ENCODE measurements at places on chromosomes 6 and 20.

GRCh38 chr6:79755967-79756366, 124.8 kb downstream of the SH3BGRL2 start:
- no peak for DNase-seq

DNA sequence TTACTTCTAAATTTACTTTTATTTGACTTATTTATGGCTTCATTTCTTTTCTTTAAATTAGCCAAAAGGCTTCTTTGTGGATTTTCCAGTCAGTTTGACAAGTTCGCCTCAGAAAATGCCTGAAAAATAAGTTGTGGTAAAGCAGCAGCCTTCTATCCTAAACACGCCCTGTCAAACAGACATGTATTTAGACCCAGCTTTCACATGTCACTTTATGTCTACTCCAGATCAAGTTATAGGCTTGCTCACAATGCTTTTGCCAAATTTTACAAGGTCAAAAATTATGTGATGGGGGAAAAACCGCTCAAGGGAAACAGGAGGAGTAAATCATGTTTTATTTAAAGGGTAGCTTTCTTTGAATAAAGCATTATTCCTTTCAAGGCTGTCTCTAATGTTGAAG, 615.0 kb downstream of the HDGFL1 start:
- no peak for DNase-seq

DNA sequence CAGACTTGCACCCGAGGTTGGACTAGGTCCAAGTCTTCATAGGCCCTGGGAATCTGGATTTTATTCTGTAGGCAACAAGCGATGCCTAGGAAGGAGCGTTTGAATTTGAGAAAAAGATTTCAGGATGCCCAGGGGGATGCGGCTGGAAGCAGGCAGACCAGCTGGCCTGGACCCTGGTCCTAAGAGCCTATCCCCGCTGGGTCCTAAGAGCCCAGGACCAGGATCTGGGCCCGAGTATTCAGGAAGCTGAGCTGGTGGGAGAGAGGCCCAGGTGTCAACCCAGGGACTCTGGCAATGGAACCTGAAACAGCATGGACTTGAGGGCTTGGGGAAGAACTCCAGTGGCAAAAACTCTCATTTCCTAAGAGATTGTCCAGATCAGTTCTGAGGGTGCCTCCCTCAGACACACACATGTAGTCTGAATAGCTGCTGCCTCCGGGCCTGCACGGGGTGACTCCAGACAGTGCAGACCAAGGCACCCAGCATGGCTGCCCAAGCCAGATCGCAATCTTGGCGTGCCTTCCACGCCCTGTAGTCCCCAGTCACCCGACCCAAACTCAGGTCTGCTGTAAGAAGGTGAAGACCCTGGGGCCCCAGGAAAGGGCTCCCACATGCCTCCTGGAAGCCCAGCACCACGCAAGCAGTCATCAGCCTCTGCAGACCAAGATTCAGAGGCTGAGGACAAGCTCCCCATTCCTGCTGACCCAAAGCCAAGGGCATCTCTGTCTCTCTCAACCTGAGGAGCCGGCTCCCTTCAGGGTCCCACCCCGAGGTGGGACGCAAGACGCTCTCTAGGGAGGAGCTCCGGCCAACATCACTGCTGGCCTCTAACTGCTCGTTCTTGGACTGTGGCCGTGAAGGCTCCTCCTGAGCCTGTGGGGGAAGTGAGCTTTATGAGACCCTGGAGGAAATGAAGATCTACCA, 34.4 kb downstream of the RRBP1 start:
- DNase-seq: no peak

GRCh38 chr6:105545947-105546731, 143.3 kb upstream of the PREP start:
- DNase-seq: no peak
